Activated CD4-positive, alpha-beta T cell treated with anti-CD3 and anti-CD28 coated beads, Interleukin-2, amount 10 ng/mL, durations not matched to agents 24 days and 14 days (primary cell): ENCODE measurements at places on chromosomes 3 and 15. TPM values are rescaled to one million over a fixed set of nuclear protein-coding genes. Genes with fewer than 3 reads are reported as not detected.

P2RY1 gene
- 0.77 and 0.92 TPM in 2 replicates for total RNA-seq

SATB1 gene
- total RNA-seq = 561 and 571 TPM in 2 replicates

CRABP1 gene
- not detected in 2 replicates for total RNA-seq

VGLL3 gene
- total RNA-seq = not detected in 2 replicates

IL5RA gene
- total RNA-seq = not detected in 2 replicates

IL16 gene
- 93.2 and 97.2 TPM in 2 replicates for total RNA-seq

RNF111 gene
- 32.9 and 35.1 TPM in 2 replicates for total RNA-seq

LARP6 gene
- not detected in 2 replicates for total RNA-seq

ICE2 gene
- 55.4 and 62.6 TPM in 2 replicates for total RNA-seq
